Activated naive CD4-positive, alpha-beta T cell (primary cell): ENCODE measurements at places on chromosomes 11 and 22.

- DNase-seq = no peak
These were observed 71.8 kb downstream of the TENM4 start for GRCh38 chr11:79369055-79369454.

- DNase-seq = no peak
These were observed 35.9 kb downstream of the PPFIBP2 start for GRCh38 chr11:7549681-7550080.

- DNase-seq = no peak
These were observed 101.4 kb downstream of the ARL14EP start for GRCh38 chr11:30424321-30424720.

DNA sequence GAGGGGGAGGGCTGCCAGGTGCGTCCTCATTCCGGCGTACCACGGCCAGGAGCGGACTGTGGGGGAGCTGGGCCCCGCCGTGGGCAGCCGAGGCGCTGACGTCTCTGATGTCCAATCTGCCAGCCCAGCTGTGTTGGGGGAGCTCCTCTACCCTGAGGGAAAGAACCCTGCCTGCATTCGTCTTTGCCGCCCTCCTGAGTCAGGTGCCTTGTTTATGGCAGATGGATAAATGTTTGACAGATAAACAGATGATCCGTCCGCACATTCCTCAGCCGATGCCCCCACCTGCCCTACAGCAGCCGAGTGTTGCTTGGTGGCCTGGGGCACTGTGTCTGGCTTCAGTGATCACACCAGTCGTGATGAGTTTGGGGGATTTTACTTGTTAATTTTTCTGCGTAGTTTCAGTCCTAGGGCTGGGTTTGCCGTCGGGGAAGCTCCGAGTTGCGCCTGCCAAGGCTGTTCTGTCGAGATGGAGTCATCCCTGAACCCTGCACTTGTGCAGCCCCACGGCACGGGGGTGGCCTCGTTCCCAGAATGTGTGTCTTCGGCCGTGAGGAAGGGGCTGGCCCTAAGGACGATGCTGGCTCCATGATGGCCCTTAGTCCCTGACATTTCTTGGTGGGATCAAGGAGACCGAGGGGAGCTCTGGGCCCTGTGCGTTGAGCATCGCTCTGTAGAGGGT, 1083.9 kb downstream of the BRD1 start:
- no peak for DNase-seq

- no peak for DNase-seq
These were observed 114.3 kb downstream of the INSC start for GRCh38 chr11:15229069-15229468.

- DNase-seq = no peak
These were observed 586 bp downstream of the LRP5 start for GRCh38 chr11:68312780-68313573.

DNA sequence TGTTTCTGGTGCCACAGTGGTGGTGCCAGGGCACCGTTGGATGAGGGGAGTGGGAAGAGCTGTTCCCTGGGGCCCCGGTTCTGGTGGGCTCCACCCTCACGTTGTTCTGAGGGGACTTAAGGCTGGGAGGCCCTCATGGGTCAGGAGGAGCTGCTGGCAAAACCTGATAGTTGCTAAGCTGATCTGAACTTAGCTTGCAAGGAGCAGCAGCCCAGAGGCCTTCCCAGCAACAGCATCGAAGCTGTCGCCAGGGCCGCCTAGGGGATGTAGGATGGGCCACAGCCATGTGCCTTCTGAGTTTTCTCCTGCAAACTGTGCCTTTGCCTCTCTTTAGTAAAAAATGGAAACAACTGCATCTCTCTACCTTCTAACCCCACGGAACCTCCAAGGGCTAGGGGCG, 240.2 kb downstream of the TBC1D22A start:
- DNase-seq = no peak

GRCh38 chr11:62687508-62688396, 1.6 kb downstream of the LRRN4CL start:
- DNase-seq = no peak

DNA sequence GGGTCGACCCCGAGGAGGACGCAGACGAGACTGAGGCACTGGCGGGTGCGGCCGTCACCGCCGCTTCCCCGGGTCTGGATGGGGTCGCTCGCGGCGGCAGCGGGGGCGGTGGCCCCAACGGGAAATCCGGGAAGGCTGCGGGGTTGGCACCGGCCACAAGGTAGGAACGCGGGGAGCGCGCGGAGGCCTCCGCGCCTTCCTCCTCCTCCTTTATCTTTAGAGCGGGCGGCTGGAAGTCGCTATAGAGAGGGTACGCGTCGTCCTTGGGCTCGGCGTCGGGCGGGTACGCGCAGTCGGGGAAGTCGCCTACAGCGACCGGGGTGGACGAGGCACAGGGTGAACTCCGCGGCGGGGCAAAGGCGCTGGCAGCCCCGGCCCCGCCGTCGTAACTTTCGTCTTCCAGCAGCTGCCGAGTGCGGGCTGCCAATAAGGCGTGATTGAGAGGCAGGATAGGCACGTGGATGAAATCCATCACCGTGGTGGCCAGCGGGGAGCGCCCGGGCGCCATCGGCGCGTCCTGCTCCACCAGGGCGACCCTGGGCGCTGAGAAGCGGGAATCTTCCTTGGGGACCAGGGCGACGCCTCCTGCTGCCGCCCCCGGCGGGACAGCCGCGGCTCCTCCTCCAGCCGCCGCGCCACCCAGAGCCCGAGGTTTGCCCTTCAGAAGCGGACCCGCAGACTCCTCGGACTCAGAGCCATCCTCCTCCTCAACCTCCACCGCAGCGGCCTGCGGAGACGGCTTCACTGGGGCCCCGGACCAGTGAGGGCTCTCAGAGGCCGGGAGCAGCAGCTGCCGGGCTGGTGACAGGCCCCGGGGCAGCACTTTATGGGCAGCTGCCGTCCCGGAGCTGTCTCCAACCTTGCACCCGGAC, 1.7 kb downstream of the PGR start:
- DNase-seq = no peak
